ENCODE measurements at places on chromosomes 16 and 17.

DNA sequence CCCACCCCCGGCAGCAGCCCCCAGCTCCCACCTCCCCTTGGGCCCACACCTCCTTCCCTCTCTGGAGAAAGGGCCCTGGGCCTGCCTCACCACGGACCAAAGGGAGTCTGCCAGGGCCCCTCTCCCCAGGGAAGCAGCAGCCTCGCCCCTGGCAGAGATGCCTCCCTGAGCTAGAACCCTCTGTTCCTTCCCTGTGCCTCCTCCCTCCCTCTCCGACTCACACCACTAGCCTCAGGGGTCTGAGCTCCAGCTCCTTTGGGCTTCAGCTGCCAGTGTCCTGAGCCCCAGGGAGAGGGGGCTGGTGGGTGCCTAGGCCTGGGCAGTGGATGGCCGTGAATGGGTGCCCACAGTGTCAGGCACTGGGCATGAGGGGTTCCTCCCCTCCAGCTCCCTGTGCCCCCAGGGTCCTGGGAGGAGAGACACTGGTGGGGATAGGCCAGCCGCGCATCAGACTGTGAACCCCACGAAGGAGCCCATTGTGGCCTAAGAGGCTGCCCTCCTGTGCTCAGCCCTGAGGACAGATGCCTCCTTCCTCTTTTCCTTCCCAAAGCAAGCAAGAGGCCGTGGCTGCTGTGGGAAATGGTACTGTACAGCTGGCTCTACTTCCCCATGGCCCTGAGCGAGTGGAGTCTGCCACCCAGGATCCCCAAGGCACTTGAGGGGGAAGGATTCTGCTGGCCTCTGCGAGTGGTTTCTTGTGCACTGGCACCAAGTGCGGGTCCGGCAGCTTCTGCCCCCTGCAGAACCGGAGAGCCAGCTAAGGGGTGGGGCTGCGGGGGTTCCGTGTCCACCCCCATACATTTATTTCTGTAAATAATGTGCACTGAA lies 20.7 kb downstream of the MMP15 start:
- DNase-seq, result no peak

GRCh38 chr16:19923396-19923795 lies 38.7 kb upstream of the GPRC5B start:
- no peak for DNase-seq

- no peak for DNase-seq
Observed at GRCh38 chr17:3502466-3502865, 26.7 kb downstream of the ASPA start.

GRCh38 chr17:1304962-1305563 lies 25.6 kb downstream of the TRARG1 start:
- no peak for DNase-seq

DNA sequence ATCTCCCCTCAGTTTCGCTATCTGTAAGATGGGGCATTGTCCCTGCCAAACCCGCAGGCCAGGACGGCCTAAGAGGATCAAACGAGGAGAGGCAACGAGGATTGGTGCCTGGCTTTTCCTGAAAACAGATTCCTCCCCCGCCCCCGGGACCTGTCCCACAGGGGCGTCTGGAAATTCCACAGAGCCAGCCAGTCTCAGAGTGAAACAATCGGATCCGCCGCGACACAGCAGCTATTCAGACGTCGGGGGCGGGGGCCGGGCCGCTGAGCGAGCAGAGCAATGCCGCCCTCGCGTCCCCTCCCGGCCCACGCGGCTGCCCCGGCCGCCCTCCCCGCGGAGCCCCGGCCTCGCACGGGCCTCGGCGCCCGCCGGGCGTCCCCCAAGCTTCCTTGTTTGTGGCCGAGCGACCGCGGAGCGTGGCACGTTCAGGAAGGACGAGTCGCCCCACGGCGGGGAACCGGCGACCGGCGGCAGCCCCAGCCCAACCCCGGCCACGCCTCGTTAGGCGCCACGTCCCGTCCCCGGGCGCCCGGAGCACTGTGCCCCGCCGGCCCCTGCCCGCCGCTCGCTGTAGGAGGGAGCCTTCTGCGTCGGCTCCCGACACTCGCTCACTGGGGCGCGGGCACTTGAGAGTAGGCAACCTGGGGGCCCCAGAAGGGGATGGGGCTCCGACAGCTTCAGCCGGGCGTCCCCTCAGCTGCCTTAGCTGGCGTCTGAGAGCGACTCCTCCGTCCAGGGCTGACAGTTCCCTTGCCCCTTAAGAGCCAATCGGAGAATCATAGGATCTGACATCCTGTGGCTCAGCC lies 29.6 kb upstream of the PHOSPHO1 start:
- peak; percentile 34 for DNase-seq

GRCh38 chr17:5019475-5019956 lies 15.7 kb downstream of the SLC52A1 start:
- no peak for DNase-seq

DNA sequence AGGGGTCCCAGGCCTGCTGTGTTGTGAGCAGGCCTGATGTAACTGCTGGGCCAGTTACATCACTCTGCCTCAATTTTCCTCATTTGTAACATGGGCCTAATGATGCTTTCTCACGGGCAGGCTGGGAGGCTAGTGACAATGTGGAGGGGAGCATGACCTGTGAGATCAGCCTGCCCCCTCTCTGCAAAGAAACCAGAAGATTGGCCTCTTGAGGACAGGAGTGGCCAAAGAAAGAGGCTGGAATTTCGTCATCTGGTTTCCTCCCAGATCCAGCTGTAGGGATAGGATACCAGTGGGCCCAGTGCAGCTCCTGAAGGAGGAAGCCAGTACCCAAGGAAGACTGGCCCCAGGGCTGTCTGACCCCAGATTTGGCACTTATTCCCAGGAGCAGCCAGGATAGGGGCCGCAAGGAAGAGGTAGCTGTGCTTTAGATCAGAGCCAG lies 615 bp upstream of the SREBF1 start:
- peak; percentile 76 for DNase-seq

GRCh38 chr17:81859906-81860755 lies at the start of gene P4HB:
TSS of gene P4HB (minus strand) at chr17:81860535. CDS start at chr17:81860471, 64 bp downstream.
- DNase-seq, result no peak

DNA sequence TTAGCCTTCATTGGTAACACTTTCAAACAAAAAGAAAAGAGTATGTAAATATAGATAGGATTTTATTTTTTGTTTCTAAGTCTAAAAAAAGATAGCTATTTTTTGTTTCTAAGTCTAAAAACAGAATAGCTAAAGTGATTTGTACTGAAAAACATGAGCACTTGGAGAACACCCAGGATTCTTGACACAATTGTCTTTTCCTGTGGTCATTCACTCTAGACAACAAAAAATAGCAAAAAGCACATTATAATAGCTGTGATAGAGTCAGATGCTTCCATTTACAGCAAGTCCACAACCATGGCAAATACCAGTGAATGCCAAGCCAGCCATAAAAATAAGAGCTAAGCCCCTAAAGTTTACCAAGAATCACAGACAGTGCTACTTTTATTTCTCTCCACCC lies 36.7 kb downstream of the SKAP1 start:
- DNase-seq, result no peak

DNA sequence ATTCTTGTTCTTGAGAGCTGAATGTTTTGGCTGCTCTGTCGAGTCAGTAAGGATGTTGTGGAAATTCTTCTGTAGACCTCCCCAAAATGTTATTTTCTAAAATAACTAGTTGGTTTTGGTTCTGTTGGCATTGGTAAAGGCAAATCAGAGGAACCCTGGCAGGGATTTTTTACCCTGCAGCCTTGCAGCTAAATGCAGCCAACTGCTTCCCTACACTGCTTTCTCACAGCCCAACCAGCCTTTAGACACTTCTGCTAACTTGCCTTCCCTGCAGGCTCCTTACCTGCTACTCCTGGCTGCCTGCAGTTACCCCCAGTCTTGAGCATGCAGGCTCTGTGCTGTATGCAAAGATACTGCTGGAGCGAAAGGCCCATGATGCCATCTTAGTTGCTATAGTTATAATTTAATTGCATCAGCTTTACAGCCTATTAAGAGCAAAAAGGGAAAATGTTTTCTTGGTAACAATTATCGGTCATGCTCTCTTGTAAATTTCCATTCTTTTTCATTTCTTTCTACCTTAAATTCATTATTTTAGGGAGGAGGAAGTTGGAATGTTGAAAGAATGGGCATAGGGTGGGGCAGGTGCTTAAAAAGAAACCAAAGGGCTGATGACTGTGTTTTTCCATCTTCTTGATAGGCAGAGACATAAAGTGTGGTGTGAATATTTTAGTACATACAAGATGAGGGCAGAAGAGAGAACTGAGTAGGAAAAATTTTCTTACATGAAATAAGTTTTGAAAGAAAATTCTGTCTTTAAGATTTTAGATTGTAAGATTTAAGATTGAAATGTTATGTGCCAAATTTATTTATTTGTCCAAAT lies 20.0 kb downstream of the NUP93 start:
- no peak for DNase-seq

GRCh38 chr17:62989501-62989900 lies 23.5 kb downstream of the TANC2 start:
- no peak for DNase-seq

DNA sequence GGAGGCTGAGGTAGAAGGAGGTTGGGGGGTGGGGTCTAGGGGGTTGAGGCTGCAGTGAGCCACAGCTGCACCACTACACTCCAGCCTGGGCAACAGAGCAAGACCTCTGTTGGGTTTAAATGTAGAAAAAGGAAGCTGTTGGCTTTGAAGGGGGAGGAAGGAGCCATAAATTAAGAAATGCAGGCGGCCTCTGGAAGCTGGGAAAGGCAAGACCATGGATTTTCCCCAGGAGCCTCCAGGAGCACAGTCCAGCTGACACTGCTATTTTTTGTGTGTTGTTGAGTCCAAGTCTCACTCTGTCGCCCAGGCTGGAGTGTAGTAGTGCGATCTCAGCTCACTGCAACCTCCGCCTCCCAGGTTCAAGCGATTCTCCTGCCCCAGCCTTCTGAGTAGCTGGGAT lies 15.9 kb downstream of the LITAF start:
- DNase-seq, result no peak

DNA sequence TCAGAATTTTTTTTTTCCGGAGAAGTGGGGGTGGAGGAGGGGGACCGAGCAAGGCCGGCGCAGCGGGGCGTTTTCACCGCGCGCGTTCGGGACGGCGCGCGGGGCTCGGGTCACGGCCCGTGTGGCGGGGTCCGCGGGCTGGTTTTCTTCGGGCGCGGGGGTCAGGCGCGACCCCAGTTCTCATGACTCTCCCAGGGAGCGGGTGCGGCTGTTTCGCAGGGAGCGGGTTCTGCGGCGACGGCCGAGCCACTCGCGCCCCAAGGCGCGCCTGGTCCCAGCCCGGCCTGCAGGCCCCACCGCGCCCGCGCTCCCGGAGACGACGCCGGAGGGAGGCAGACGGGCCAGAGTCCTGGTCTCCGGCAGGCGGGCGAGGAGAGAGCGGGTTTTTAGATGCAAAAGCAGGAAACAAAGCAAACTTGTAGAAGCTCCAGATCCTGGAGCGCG lies 1.0 kb downstream of the BAHCC1 start:
- no peak for DNase-seq

DNA sequence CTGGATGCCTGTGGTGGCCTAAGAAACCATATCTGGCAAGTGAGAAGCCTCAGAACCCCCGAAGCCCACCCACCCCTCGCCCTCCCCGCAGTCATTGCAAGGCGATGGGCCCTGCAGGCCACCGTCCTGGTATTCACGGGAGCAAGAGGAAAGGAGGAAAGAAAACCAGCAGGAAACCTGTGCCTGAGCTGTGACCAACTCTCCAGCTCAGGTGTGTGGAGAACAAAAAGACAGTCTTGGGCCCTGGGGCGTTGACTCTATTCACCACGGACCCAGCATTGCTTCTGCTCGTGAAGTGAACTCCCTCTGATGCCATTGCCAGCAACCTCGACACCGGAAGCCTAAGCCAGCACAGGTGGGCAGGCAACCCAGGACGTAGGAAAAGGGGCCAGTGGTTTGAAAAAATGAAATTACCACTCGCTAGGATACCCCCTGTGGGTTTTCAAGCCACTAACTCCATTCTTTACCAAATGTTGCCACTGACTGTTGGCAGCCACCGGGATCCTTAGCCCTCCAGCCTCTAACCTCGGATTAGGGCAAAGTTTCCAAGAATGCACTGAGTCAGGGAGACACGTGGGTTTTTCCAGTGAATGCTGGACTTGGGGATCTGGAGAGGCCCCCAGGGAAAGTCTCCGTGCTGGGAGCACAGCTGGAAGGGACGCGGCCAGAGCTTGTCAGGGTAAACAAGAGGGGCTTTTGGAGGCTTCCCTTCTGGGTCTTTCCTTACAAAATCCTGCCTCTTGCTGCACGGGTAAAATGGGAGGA lies 25.1 kb downstream of the FA2H start:
- DNase-seq, result no peak

- no peak for DNase-seq
Observed at GRCh38 chr16:48244863-48245195, 729 bp downstream of the LONP2 start.

- no peak for DNase-seq
Observed at GRCh38 chr16:70767377-70768202, 33.4 kb downstream of the VAC14 start.

GRCh38 chr17:63279498-63280230 lies 166.4 kb downstream of the CYB561 start:
- no peak for DNase-seq

DNA sequence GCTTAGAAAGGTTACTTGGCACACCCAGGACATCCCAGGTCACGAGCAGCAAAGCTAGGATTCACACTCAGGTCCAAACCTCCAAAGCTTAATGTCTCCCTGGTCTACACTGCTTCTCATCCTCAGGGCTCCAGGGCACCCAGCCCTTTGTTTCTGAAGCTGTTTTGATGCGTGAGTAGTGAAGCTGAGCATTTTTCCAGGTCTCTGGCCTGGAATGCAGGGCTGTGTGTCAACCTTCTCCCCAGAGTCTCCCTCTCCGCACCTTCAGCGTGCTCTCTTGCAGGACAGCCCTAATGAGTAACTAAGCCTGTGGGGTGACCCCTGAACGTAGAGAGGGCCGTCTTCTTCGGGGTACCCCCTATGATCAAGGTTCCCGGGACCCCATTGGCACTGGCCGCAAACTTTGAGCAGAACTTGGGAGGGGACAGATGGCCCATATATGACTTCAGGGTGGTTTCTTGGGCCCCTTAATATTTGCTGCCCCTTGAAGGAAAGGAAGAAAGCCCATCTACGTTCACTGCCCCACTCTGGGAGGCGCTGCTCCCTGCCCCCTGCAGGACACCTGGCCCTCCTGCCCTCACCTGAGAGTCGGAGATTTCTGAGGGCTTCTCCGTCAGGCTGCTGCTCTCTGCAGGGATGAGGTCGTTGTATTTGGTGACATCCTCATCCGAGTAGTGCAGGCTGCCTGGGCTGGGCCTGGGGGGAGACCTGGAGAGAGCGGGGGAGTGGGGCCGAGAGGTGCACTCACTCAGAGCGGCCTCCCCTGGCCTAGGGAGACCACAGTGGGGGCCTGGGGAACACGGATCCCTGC lies 36.4 kb upstream of the CDC42EP4 start:
- DNase-seq, result no peak

All from NCI-H460 (cell line).